ENCODE measurements at places on chromosomes 1 and 21. TPM values are rescaled to one million over a fixed set of nuclear protein-coding genes. Genes with fewer than 3 reads are reported as not detected.

DNA sequence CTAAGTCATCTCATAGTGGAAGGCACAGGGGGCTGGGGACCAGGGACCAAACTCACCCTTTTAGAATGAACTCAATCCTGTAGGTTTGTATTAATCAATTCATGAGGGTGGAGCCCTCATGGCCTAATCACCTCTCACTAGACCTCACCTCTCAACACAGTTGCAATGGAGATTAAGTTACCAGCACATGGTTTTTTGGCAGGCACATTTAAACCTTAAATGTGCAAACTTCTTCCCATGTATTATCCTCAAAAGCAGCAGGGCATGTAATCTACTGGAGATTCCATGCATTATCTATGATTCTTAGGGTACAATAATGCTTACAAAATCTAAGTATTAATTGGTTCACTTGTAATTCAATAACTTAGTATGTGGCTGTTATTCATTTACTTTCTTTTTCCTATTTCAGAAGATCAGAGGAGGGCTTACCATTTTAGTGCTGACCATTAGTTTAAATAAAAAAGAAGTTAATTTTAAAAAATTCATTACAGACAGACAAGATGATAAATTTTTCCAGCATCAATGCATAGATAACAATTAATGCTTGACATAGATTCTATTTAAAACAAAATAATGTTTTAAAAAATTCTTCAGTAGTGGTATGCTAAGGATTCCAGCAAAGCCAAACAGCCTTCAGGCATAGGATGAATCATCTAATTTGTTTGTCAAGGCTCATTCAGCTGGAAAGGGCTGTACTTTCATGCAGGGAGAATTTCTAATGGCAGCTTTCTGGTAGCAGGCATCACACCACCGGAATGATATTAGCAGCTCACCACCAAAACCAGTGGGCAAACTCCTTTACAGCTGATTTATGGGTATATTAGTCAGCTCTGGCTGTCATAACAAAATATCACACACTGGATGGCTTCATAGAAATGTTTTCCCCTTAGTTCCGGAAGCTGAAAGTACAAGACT is 124.6 kb upstream of the ZNF648 start:
- DNase-seq = no peak

DNA sequence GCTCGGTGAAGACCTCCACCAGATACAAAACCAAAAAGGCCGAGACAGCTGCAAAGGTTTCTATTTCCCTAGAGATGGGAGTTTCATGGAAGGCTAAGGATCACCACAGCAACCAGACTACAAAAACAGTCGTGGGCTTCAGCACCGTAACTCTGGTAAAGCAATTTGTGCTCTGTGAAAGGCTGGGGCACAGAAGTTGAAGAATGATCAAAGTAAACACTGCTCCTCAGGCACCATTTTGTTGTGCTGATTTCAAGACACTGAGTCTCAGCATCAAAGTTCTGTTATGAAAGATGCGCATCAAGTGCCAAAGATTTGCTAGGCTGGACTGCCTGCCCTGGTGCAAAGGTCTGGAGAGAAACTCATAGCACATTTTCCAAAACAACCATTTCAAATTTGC is 116.2 kb downstream of the TGFBR3 start:
- no peak for DNase-seq

DNA sequence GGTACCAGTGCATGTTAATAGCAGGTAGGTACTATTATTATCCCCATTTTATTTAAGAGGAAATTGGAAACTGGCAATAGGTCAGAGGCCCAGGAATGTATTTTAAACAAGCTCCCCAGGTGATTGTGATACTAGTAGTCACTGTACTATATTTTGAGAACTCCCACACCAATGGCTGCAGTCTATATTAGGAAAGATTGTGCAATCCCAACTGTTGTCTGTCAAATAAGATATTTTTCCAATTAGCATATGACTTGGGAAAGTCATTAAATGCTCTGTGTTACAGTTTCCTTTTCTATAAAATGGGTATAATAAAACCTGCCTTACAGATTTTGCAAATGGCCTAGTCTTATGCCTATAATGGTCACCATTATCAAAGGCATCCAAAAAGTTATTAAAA is 94.2 kb upstream of the DMRTA2 start:
- no peak for DNase-seq

DNA sequence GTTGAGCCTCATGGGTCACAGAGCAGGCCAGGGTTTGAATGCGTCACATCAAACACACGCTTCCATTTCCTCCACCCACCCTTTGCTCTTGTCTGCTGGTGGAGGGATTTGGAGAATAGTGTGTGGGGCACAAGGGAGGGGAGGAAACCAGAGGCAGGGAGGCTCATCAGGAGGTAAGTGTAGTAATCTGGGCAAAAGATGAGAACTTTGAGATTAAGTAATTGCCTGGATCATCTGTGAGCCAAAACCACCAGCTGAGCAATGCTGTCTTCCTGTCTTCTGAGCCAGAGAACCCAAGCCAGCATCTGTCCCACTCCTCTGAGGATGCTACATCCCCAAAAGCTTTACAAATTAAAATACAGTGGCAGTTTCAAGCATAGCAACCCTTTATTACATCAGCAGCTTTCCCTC is 45.2 kb downstream of the C8B start:
- DNase-seq = no peak

Gene PLEKHN1
- 2.8 TPM for total RNA-seq

Gene TCP10L
- 0.48 TPM for total RNA-seq

Gene LCE3D
- total RNA-seq = not detected

Gene ARHGAP30
- total RNA-seq = 7.9 TPM

Gene RBM11
- 5.6 TPM for total RNA-seq

Gene HSPG2
- 219 TPM for total RNA-seq

- DNase-seq = no peak
These were observed 111.8 kb upstream of the NBPF11 start for GRCh38 chr1:148263906-148264255.

GRCh38 chr1:108570128-108570527 is 10.2 kb downstream of the EEIG2 start:
- no peak for DNase-seq

GRCh38 chr1:56453417-56454078 is 125.8 kb downstream of the PLPP3 start:
- DNase-seq = no peak
